RPMI7951 (cell line): ENCODE measurements at places on chromosomes 11 and 22. TPM values are rescaled to one million over a fixed set of nuclear protein-coding genes. Genes with fewer than 3 reads are reported as not detected.

GRCh38 chr11:65771589-65772112 lies 9.1 kb downstream of the AP5B1 start:
- no peak for DNase-seq

DNA sequence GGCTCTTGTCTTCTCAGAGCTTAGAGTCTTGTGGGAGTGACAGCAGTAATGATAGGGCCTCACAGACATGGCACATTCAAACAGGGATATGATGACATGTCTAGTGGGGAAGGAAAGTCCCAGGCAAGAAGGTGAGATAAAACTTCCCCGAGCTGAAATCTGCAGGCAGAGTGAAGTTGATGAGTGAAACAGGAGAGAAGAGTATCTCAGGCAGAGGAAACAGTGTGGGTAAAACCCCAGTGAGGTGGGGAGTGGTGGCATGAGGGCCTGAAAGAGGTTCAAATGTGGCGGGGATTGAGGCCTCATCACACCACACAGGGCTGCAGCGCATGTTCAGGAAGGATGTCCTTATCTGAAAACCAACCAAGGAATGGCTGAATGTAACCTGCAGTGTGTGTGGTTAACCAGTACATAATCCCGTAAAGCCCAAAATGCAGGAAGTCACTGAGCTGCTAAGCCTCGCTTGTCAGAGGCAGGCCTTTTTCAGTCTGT lies 153.8 kb upstream of the E2F8 start:
- DNase-seq, result no peak

The HSPB2 gene
- not detected in 2 replicates for total RNA-seq

DNA sequence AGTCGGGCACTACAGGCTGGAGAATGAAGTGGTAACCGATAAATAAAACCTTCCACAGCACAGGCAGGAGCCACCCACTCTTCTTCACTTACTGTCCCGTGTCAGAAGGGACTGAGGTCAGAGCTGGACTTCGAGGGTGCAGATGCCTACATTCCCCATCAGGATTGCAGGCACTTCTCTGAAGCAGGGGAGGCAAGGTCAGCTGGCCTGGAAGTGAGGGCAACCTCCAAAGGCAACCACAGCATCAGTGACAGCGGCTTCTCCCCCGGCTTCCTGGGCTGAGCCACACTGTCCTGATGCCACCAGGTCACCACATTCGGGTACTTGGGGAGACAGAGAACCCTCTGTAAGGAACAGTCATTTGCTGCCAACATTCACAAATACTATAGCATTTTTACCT lies 22.7 kb downstream of the TCIRG1 start:
- no peak for DNase-seq

GRCh38 chr11:119103793-119104192 lies 2.1 kb upstream of the DPAGT1 start:
- no peak for DNase-seq

GRCh38 chr11:45590743-45591142 lies 74.7 kb downstream of the CHST1 start:
- DNase-seq, result peak; percentile 47

DNA sequence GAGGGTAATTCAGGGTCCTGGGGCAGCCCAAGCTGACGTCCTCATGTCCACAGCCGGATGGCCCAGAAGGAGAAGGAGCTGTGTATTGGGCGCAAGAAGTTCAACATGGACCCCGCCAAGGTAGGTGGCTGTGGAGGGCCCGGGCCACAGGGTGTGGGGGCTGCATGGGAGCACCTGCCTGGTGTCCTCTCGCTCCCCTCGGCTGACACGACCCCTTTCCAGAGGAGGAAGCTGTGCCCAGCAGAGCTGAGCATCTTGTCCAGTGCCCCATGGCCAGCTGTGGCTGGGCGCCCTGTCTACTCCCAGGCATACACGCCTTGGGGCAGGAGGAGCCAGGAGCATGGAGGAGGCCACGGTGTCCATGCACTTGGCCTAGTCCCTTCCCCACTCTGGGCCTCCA lies 13.6 kb downstream of the CYTH4 start:
- DNase-seq, result no peak

DNA sequence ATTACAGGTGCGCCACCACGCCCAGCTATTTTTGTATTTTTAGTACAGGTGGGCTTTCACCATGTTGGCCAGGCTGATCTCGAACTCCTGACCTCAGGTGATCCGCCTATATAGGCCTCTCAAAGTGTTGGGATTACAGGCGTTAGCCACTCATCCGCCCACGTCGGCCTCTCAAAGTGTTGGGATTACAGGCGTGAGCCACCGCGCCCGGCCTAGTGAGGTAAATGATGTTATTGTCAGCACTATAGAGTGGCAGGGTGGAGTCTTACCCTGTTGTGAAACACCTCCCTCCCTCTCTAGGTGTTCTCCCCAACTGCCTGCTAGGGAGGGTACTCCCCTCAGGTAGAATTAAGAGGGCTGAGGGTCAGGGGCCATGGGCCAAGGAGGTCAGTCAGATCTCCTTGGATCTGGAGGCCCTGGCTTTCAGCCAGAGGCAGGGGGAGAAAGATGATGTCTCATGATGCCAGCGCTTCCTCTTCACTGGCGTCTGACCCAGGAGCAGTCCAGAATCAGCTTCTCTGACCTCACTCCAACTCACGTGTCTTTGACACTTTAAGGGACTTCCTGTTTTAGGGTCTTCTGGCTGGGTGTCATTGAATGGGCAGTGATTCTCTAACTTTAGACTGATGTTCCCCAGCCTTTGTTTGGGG lies 2.0 kb downstream of the GGA1 start:
- no peak for DNase-seq

DNA sequence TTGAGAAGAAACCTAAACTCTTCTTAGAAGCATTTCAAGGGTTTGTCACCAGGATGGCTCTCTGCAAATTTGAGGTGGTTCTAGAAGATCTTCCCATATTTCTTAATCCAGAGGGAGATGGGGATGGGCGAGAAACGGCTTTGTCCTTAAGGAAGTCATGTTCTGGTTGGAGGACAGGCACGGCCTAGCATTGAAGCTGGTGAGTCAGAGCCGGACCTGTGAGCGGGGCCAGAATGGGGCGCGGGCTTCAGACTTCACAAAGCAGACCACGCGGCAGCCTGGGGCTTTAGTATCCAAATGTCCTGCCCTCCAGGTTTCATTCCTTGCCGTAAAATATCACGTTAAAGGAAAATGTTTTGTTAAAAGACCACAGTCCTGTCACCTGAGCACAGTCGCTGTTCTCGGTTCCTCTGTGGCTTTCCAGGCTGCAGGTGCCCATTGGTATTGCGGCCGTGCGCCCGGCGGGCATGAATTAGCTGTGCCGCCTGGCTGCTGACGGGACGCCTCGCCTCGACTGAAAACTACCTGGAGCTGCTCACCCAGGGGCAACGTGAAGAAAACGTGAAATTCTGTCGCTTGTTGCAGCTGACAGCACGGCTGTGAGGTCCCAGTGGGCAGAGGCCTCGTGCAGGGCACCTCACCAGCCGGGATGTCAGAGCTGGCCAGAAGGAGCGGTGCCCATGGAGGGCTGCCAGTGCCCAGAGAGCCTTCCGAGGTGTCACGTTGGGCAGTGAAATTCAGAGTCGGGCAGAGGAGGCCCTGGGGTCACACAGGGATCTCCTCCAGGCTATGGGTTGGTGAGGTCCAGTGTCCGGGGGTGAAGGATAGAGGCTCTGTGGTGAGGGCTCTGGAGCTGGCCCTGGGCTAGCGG lies 59.0 kb downstream of the LRP5 start:
- no peak for DNase-seq

DNA sequence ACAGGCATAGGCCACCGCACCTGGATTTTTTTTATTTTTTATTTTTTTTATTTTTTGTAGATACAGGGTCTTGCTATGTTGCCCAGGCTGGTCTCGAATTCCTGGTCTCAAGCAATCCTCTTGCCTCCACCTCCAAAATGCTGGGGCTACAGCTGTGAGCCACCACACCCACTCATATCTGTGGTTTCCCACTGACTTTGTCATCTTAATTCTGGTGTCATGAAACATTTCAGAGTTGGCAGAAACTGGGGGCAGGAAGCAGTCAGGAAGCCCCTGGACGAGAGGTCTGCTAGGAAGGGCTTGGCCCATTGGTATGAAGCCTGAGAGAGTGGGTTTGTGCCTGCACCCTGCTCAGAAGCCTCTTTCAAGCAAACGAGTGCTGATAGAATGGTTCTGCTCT lies 49.1 kb downstream of the COMMD9 start:
- DNase-seq, result no peak

GRCh38 chr22:30887861-30888260 lies 80.7 kb downstream of the MORC2 start:
- DNase-seq, result no peak

The BIRC3 gene
- total RNA-seq, result 4.8 and 9.3 TPM in 2 replicates

DNA sequence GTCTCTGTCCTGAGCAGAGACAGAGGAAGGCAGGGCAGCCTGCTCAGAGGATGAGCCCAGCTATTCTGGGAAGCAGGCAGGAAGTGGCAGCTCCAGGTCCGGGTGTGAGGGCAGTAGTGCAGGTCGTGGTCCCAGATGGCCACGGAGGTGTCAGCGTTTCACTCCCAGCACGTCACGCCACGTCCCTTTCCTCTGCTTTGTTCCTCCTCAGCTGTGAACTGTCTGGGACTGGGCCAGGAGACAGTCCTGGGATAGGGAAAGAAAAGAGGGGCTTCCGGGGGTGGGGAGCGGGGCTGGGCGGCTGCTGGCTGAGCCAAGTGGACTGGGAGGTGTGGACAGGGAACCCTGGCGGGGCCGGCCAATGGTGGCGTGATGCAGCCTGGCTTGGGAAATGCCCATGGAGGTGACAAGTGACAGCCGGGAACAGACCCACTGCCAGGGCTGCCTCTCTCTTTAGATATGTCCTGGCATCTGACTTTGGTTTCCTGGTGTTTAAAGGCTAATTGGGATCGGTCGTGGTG lies 64.7 kb downstream of the KCNQ1 start:
- DNase-seq, result no peak

GRCh38 chr22:48824712-48825651 lies 1002.7 kb downstream of the BRD1 start:
- no peak for DNase-seq

- DNase-seq, result peak; percentile 33
Measured at GRCh38 chr11:10688401-10688800, 5.2 kb downstream of the IRAG1 start.

GRCh38 chr11:2899080-2899783 lies 13.7 kb upstream of the CDKN1C start:
- peak; percentile 81 for DNase-seq

GRCh38 chr22:28813772-28814518 lies 13.6 kb upstream of the XBP1 start:
- DNase-seq, result no peak

The C11orf97 gene
- total RNA-seq, result not detected in 2 replicates

DNA sequence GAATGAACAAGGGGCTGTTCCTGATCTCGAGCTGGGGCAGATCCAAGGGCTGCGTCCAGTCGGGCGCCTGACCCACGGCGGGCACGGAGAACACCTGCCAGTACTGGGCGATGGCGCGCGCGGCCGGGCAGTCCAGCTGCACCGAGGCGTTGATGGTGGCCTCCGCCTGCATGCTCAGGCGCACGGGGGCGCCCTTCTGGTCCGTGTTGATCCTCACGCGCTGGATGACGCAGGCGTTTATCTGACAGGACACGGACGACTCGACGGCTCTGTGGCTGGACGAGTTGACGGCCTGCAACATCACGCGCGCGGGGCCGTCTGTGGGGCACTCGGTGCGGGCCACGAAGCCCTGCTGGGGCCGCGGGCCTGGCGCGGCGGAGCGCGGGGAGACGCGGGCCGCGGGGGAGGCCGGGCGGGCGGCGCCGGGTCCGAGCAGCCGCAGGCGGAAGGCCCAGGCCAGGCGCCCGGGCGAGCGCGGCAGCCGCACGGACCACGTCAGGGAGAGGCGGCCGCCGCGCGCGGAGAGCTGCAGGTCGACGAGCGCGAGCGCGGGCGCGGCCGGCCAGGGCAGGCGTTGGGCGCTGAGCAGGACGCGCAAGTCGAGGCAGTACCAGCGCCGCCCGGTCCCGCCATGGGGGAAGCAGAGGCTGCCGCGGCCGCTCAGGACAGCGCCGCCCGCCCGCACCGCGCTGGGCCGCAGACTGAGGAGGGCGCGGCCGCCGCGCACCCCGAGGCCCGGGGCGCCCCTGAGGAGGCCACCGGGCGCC lies 511 bp downstream of the PKDREJ start:
- DNase-seq, result peak; percentile 36

DNA sequence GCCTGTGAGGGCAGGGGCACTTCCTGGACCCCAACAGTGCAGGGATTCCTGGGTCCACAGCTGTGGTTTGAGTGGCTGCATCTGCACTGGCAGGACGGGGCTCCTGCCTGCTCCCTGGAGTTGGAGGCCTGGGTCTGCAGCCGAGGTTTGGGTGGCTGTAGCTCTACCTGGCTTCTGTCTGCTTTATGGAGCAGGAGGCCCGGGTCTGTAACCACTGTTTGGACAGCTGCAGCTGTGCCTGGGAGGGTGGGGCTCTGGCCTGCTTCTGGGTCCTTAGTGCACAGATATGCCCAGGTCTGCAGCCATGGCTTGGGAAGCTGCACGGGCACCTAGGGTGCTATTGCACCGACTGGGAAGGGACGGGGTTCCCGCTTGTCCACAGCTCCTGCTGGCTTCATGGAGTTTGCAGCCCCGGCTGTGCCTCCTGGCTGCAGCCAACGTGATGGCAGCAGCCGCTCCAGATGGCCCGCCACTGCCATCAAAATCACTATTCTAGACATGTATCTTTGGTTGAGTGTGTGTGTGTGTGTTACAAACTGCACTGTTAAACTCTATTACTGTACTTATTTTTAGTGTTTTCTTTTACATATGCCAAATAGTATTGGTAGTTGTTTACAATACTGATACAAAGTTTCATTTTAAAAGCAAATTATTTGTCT lies 412.3 kb upstream of the KIRREL3 start:
- no peak for DNase-seq
